ENCODE measurements at places on chromosomes 7 and 10.

DNA sequence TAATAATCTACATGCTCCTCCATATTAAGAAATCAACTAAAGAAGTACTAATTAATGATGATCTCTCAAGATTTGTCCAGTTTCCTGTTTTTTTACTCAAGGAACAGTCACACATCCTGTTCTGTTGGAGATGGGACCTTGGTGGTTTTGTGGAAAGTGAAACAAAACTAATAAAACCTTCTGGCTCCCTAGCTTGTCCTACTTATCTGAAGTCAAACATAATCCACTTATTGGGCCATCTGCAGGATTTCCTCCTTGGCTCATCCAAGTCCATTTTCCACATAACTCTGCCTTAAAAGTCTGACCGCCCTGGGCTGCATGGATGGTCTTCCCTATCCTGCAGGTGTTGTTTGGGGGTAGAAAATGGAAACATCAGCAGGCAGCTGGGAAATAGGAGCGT, 39.4 kb upstream of the TARP start:
- DNase-seq, result no peak

DNA sequence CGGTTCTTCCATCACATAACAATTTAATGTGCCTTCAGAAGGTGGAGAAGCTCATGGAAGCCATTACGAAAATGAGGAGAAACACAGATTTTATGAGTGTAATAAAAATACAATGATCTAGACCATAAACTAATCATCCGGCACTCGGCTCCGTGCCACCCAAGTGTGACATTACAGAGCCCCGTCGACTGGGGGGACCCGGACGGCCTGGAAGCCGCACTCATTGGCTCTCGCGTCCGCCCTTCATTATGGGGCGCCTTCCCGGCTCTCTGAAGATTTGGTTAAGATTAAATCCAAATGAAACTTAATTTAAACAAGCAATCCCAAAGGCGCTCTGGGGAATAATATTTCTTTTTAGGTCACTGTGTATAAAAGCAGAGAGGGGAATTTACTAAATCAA, 242.6 kb downstream of the DNAJB6 start:
- DNase-seq, result peak; percentile 19

DNA sequence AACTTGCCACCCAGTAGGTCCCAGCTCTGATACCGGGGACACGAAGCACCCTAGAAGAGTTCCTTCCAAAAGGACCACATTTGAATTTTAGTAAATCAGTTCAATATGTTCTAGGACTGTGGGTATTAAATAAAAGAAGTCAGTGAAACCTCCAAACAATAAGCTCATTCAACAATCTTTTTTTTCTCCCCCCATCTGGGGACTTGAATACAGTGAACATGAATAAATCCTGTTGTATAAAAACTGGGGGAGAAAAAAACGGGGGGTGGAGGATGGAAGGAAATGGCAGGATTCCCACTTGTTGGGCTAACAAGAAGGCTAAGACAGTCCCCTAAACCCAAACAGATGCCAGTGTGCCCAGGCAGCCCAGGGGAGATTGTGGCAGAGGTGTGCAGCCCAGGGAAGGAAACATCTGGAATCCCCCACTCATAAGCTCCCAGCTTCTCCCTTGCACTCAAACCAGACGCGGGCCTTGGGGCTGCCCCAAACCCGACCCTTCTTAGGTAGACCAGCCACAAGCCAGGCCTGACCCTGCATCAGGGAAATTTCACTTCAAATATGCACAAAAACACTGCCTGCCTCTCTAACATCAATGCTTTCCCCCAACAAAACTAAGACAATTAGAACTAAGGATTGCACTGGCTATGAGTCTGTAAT, 8.8 kb downstream of the AFAP1L2 start:
- no peak for DNase-seq

DNA sequence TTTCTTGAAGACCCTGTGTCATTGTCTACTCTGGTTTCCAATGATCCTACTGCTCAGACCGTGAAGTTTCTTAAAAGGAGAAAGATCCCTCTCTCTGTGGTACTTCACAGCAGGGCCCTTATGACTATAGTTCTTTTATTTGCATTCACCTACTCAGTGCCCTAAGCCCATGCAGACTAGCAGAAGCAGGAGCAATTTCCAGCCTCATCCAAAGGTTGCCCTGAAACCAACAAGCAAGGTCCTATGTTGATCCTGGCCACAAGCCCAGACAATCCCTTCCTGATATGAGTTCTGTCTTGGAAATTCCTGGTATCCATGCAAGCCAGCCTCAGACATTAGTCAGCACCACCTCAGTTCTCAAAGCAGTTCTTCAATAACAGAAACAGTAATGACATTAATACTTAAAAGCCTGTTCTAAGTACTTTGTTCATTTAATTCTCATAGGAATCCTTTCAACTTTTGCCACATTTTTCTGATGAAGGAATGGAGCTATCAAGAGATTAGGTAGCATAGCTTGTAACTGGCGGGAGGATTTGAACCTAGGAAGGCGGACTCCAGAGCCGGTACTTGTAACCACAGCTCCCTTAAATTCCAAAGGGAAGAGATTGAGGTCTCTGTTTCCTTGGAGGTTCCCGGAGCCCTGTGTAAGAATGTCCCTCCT, 58.1 kb upstream of the ST8SIA6 start:
- no peak for DNase-seq

GRCh38 chr10:110485541-110485940, 12.2 kb upstream of the DUSP5 start:
- DNase-seq, result no peak
